PC-9 (cell line): ENCODE measurements at places on chromosomes 1 and 21.

DNA sequence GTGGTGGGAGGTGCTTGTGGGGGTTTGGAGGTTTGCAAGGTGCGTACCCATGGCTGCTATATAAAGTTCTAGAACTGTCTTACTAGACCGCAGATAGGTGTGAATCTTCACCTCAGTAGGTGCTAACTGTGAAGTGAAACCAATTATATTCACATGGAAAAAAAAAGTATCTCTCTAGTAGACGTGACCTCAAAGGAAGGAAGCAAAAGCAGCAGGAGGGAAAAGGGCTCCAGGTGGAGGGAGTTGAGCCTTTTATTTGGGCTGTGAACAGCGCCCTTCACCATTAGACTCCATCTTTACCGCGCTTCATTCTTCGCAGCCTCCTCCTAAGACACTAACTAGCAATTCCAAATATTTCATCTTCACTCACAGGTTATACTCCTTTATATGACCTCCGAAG lies 129.8 kb downstream of the TBX19 start:
- no peak for DNase-seq

DNA sequence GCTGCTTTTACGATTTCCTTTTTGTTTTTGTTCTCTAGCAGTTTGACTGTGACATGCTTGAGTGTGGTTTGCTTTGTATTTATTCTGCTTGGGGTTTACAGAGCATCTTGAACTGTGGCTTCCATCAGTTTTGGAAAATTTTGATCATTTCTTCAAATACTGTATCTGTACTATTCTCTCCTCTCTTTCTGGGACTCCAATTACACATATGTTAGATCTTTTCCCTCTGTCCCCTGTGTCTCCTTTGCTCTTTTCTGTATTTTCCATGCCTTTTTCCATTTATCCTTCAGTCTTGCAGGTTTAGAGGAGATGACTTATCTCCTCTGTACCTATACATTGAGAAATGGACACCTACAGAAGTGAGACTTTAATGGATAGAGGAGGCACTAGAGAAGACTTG lies 31.7 kb downstream of the COQ8A start:
- DNase-seq = no peak

DNA sequence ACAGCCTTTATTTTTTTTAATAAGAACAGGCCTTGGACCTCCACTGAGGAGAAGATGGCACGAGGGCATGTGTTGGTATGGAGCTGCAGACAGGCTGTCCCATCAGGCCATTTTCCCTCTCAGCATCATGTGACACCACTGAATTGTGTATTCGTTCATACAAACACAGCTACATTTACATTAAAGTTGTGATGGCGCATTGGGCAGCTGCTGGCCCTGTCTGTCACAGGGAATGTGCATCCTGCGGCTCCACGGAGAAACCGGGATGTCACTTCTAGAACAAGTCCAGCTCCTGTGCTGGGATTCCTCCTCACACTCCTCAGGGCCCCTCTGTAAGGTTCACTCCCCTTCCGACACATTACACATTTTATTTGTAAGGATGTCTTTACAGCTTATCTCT lies 147.6 kb upstream of the TNR start:
- DNase-seq = no peak

GRCh38 chr1:6745073-6745472 lies 40.2 kb upstream of the CAMTA1 start:
- DNase-seq = no peak

- peak; percentile 73 for DNase-seq
Measured at GRCh38 chr1:27934818-27935549, at the start of gene SMPDL3B. TSS of gene SMPDL3B (plus strand) at chr1:27935000. CDS start at chr1:27935184, 184 bp downstream.
